ENCODE measurements at places on chromosomes 2 and 18. TPM values are rescaled to one million over a fixed set of nuclear protein-coding genes. Genes with fewer than 3 reads are reported as not detected.

The GATA6 gene
- 19.0 TPM for total RNA-seq

The PCARE gene
- total RNA-seq: not detected

The GALNT3 gene
- 9.3 TPM for total RNA-seq

The MAIP1 gene
- total RNA-seq: 29.4 TPM
